Putamen (tissue), 1 donor: ENCODE measurements at places on chromosomes 6 and 20.

DNA sequence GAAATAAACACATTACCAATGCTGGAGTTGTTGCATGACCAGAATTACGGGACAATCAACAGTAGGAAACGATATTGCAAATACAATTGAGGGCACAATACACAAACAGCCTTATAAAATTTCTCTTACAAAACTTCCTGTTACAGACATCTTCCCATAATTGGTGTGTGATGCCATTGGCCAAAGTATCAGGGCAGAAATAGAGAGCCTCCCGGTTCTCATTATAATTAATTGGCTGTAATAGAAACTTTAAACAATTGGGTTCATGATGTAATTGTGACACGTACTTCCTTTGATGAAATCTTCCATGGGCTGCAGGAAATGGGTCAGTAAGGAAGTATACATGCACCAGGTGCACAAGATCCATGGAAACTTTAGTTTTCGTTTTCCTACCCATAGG is 40.3 kb upstream of the RALGAPA2 start:
- DNase-seq: no peak

DNA sequence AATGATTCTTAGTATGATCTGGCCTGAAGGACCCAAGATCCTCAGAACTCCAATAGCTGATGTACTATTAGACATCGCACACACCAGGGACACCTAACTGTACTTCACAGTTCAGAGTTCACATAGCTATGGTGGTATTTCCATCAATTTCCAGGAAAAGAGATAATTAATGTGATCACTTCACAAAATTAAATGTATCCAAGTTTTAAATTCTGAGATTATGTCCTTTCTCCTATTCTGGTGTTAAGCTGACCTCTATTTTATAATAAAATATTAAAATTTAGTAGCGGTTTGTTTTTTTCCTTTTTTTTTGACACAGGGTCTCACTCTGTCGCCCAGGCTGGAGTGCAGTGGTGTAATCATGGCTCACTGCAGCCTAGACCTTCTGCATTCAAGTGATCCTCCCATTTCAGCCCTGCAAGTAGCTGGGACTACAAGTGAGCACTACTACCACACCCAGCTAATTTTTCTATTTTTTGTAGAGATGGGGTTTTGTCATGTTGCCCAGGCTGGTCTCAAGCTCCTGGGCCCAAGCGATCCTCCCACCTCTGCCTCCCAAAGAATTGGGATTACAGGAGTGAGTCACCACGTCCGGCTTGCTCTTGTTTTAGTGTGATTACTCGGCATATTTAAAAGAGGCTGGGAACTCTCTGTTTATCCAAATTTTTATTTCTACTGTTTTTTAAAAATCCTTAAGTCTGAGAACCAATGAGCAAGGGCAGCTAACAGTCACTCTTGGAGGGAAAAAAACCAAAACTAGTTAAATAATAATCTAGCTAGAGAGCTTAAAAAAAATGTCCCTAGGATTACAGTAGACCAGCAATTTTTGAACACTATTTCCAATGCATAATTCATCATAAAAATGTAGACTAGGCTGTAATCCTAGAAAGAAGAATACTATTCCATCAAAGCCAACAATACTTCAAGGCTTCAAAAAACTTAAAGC is 16.0 kb downstream of the KIF13A start:
- DNase-seq: no peak

DNA sequence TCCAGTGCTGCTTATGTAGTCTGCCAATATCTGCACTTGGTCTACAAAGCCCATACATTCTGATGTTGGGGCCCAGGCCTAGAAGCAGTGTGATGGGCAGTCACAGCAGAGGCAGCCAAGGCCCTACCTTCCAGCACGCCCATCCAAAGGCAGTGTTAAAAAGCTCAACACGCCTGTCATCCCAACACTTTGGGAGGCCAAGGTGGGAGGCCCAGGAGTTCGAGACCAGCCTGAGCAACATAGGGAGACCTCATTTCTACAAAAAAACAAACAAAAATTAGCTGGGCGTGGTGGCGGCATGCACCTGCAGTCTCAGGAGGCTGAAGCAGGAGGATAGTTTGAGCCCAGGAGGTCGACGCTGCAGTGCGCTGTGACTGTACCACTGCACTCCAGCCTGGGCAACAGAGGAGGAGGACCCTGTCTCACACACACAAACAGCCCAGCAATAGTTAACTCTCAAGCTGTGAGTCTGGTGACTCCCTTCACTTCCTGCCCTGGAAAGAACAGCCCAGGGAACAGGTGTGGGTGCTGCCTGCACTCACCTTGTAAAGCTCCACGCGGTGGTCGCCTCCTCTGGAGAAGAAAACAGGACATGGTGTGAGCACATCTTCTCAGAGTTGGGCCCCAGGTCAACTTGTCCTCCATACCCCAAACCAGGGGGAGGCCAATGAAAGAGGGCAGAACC is 68.8 kb downstream of the PYGB start:
- DNase-seq: no peak

- DNase-seq: peak; percentile 32
These were observed 23.4 kb downstream of the FAM217A start for GRCh38 chr6:4055420-4056041.

- DNase-seq: no peak
These were observed 8.9 kb upstream of the SNRNP48 start for GRCh38 chr6:7580927-7581618.

DNA sequence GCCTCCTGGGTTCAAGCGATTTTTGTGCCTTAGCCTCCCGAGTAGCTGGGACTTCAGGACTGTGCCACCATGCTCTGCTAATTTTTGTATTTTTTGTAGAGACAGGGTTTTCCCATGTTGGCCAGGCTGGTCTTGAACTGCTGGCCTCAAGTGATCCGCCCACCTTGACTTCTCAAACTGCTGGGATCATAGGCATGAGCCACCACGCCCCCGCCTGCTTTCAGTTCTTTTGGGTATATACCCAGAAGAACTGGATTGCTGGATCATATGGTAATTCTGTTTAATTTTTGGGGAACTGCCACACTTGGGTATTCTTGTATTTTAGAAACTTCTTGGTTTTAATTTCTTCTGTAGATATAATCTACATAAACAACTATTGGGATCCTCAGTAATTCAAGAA is 17.0 kb downstream of the CDS2 start:
- no peak for DNase-seq

DNA sequence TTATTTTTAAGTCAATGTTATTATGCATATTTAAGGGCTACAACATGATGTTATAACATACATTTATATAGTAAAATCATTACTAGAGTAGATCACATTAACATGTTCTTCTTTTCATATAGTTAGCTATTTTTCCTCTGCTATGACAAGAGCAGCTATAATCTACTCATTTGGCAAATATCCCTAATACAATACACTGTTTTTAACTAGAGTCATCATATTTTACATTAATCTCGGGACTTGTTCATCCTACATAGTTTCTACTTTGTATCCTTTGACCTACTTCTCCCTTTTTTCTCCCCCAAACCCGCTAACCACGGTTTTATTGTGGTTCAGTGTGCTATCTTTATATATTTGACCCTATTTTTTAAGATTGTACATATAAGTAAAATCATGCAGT is 249.0 kb downstream of the EPM2A start:
- DNase-seq: no peak

DNA sequence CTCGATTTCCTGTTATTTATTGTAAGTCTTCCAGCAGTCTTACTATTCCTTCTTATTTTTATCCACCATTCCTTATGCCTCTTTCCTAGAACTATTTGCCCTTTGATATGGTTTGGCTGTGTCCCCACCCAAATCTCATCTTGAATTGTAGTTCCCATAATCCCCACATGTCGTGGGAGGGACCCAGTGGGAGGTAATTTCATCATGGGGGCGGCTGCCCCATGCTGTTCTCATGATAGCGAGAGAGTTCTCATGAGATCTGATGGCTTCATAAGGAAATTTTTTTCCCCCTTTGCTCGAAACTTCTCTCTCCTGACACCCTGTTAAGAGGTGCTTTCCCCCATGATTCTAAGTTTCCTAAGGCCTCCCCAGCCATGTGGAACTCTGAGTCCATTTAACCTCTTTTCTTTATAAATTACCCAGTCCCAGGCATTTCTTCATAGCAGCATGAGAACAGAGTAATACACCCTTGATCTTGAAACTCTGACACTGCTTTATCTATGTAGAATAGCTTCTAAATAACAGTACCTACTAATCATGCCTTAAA is 48.8 kb downstream of the PLN start:
- DNase-seq: no peak

- no peak for DNase-seq
These were observed 114.4 kb upstream of the CCN2 start for GRCh38 chr6:132065556-132065955.

DNA sequence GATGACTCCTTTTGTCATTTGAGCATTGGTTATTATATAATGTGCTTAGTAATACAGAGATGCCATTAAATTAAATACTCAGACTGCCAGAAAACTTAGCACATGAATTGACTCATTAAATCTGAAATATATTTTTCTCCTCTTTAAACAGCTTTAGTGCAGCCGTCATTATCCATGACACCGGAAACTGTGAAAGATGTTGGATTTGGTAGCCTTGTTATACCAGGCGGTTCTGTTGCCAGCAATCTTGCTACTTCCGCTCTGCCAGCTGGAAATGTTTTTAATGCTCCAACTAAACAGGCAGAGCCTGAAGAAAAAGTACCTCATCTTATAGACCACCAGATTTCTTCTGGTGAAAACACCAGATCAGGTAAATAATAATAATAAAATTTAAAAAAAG is 97.6 kb downstream of the SCAF8 start:
- DNase-seq: peak; percentile 30

GRCh38 chr6:42914546-42914945 is 1.3 kb upstream of the PTCRA start:
- no peak for DNase-seq

DNA sequence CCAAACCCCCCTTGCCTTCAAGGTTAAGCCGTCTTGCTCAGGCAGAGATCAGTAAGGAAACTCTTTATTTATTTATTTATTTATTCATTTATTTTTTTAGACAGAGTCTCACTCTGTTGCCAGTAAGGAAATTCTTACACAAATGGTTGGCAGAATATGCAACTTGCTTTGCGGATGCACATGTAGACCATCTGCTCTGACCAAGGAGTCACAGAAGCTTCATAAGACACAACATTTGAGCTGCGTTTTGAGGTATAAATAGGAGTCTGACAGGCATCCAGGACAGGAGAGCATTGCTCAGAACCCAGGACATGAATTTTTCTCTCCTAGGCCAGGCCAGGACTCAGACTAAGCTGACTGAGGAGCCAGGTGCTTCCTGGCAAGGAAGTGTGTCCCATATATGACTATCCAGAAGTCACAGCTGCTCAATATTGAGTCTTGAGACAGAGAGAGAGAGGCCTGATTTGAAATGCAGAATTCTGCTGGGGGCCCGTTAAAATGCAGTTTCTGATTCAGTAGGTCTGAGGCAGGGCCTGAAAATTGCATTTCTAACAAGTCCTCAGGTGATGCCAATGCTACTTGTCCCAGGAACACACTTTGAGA is 43.9 kb downstream of the HLA-A start:
- DNase-seq: no peak

GRCh38 chr20:49394757-49395156 is 87.7 kb downstream of the KCNB1 start:
- no peak for DNase-seq

GRCh38 chr6:8556370-8557013 is 121.1 kb upstream of the SLC35B3 start:
- no peak for DNase-seq

- no peak for DNase-seq
These were observed 23.4 kb upstream of the APMAP start for GRCh38 chr20:25015986-25016385.

- no peak for DNase-seq
These were observed 41.9 kb downstream of the SNHG17 start for GRCh38 chr20:38393259-38393658.

DNA sequence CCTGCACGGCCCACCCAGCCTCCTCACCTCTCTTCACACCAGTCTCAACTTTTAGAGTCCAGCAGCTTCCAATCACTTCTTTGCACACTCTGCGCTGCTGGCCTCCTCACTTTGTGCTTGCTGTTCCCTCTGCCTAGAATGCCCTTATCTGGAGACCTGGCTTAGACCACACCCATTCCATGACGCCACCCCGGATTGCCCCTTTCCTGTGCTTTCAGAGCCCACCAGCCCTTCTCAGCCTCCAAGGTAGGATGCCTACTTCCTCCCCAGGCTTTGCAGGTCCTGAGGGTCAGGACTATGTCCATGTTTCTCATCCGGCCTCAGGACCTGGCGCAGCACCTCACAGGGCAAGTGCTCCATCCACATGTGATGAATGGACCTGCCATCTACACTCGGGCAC is 27.0 kb upstream of the AVP start:
- DNase-seq: no peak

DNA sequence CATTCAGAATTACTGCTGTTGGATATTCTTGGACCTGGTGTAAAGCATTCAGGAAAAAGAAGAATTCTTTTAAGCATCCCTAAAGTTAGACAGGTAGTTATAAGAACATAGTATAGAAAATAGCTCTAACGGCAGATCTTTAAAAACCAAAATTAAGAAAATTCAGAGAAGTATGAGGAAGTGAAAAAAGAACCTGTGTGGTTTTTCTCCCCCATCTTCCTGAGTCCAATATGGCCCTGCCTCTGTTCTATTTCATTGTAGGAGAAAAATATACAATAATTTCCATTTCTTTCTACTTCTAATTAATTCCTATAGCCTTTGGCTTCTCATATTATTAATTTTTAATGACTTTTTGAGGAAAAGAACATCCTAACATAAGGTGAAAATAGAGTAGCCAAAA is 47.1 kb downstream of the FHL5 start:
- no peak for DNase-seq

DNA sequence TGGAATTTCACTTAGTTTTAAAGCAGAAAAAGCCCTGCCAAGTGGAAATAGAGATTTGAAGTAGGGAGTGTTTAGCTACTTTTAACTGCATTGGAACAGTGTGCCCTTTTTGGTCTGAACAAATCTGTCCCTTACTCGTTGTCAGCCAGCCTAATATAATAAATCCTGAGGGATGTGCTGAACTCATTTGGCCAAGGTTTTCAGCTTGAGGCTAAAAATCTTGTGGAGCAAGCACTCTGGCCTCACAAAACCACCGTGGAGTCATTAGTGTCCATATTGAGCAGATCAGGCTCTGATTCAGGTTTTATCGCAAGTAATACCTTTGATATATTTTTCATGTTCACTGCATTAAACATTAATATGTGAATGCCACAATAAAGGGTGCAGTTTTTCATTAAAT is 383.5 kb downstream of the FRK start:
- DNase-seq: no peak

DNA sequence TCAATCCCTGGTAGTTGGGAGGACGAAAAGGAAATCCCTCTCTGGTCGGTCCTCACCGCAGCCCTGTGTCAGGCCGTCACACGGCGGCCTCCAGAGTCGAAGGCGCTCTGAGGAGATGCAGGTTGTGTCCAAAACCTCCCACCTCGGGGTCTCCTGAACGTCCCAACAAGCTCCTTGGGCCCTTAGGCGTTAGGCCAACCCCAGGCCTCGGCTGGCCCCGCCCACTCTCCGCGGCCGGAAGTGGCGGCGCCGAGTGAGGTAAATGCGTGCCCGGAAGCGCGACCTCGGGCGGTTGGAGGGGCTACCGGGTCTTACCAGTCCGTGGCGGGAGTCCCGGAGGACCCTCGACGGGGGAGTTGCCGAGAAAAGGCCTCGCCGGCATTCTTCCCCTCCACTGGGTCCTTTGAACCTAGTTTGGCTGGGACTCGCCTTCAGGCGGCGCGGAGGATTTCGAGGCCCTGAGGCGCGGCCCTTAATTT is at the start of gene TDRD6:
TSS of gene TDRD6 (plus strand) at position 267 of the 479 bp plus-strand sequence. CDS start 244 bp downstream, outside the sequence.
- DNase-seq: no peak

- no peak for DNase-seq
These were observed 13.3 kb upstream of the ENPP5 start for GRCh38 chr6:46184114-46184513.

- DNase-seq: no peak
These were observed 185.3 kb downstream of the ADAT2 start for GRCh38 chr6:143264986-143265764.

GRCh38 chr6:25655723-25656122 is 3.7 kb downstream of the SCGN start:
- DNase-seq: no peak
